Fibroblast of lung (primary cell): ENCODE measurements at places on chromosomes 1 and 21.

DNA sequence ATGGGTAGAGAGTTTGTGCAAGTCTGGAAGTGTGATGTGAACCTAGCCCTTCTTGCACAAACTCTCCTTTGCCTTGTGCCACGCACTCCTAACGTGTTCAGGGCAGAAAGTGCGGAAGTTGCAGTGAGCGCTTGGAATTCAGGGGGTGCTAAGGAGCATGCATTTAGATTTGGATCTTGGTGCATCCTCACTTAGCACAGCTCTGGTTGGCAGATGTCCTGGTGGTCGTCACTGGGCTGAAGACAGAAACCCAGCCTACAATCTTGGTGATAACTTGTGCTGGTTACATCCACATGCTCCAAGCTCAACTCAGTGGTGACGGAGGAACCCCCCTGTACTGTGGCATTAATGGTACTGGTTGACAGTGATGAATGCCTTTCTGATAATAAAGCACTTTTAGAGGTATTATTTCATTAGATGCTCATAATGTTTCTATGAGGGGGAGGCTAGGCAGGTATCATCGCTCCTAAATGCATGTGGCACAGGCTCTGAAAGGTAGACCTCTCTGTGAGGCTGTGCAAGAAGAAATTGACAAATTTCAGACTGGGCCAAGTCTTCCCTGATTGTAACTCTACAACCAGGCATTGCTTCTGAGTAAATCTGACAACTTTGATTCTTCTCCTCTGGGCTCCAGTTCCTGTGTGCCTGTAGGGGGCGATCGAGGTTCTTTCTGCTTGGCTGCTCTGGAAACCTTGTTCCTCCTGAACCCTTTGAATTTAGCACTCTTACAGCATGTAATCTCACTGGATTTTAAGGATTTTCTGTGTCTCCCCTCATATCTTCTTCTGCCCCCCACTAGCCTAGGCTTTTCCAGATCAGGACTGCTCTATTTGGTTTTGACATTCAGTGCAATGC lies 40.6 kb downstream of the MAPKAPK2 start:
- DNase-seq, result peak; percentile 60

GRCh38 chr1:55320891-55321290 lies 105.7 kb upstream of the USP24 start:
- no peak for DNase-seq

DNA sequence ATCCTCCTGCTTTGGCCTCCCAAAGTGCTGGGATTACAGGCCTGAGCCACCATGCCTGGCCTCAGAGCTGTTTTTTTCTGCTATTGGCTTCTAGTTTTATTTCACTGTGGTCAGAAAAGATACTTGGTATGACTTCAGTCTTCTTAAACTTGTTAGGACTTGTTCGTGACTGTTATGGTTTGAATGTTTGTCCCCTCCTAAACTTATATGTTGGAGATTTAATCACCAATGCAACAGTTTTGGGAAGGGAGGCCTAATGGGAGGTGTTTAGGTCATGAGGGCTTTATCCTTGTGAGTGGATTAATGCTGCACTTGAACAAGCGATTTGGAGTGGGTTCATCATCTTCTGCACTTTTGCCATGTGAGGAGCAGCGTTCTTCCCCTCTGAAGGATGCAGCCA lies 24.5 kb upstream of the SOD1 start:
- no peak for DNase-seq

DNA sequence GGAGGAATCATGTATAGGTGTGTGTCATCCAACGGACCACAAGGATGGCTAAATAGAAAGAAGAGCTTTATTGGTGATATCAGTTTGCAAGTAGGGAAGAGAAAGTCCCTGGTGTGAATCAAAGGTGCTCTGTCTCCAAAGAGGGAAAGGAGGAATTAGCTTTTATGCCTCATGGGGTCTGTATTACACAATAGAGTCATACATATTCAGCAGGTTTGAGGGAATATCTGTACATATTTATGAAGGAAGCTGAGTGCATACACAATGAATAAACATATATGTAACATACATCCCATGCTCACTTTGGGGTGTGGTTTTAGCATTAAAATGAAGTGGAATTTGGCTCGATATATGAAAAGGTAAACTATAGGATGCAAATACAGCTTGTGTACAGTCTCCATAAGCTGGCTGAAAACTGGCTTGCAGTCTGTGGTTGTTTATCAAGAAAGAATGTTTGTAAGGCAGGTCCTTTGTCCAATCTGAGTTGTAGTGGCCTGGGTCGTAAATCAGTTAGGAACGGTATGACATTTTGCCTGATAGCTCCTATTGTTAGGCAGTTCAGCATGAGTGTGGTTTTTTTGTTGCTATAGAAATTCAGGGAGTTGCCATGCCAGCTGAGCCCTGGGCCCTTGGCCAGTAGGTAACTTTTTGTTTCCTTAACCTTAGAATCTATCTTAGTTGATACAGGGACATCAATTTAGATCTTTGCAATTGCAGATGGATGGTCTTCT lies 198.0 kb upstream of the ZP4 start:
- DNase-seq, result no peak

DNA sequence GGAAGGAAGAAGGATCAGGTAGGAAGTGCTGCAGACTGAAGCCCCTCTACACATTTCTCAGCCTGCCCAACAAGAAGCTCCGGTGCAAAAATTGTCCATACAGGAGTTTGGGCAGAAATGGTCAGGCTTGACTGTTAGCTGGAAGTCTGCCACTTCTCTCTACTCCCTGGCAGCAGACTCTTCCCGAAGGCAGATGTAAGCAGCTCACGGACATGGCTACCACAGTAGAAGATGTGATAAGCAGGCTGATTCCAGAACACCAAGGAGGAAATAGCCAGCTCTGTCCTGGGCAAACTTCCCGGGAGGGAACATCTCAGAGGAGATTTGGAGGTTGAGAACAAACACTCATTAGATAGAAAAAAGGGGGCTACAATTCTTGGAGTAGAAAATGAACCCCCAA lies 52.6 kb downstream of the TRABD2B start:
- DNase-seq, result no peak

- no peak for DNase-seq
Measured at GRCh38 chr1:107829036-107829770, 135.8 kb downstream of the VAV3 start.

DNA sequence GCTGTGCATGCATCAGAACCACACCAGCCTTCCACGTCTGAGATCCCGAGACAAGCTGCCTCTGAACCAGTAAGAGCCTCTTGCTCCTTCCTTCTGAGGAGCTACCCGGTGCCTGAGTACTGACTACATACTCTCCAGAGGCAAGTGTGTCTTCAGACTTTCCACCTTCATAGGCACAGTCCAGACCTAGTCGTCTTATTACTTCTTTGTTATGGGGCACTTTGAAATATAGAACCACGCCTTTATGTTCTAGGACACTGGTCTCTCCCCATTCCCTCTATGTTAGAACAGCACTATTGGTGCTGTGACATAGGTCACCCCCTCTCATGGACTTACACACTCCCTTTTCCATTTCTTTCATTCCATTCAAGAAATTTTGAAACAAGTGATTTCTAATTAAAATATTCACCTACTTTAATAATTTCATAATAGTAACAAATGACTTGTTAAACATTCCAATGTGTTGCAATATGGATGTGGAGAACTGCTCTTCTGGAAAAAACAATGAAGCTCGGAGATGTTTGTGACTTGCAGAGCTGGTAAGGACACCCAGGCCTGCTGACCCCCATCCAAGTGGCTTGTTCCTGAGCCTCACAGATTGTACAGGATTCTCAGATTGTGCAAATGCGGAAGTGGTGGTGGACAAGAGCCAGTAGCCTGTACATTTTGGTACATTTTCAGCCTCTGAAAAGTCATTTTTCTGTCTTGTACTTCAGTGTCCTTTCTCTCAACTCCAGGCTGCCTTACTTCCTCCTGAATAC lies 76.1 kb upstream of the SIPA1L2 start:
- DNase-seq, result peak; percentile 57

DNA sequence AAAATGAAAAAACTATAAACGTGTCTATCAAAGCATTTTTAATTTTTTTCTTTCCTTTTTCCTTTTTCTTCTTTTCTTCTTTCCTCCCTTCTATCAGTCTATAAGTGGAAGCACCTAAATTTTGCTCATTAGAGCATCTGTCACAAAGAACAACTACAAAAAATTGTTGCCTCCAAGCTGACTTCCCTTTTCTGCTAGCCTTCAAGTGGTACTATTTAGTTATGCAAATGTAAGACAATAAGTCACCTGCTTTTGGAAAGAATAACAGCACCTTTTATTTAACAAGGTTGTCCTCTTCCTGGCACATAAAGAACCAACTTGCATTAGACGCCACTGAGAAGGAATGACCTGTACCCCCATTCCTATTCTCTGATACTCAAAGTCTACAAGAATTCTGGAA lies 45.0 kb upstream of the C1orf53 start:
- DNase-seq, result no peak

DNA sequence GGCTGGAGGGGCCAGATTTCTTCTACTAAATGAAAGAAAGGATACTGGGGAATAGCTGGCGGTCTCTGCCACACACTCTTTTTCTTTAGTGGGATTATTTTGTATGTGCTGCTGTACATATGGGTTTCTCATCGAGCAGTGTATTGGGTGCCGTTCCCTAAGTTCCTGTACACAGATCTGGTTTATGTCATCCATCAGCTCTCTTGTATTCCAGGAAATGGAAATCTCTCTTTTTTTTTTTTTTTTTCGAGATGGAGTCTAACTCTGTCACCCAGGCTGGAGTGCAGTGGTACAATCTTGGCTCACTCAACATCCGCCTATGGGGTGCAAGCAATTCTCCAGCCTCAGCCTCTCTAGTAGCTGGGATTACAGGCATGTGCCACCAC lies 27.0 kb upstream of the NID1 start:
- no peak for DNase-seq

GRCh38 chr1:37471345-37472231 lies 2.8 kb upstream of the ZC3H12A start:
- DNase-seq, result peak; percentile 95

- peak; percentile 30 for DNase-seq
Measured at GRCh38 chr1:225926551-225927113, 2.6 kb upstream of the PYCR2 start.

GRCh38 chr21:42781150-42781970 lies 98.0 kb downstream of the WDR4 start:
- DNase-seq, result no peak

DNA sequence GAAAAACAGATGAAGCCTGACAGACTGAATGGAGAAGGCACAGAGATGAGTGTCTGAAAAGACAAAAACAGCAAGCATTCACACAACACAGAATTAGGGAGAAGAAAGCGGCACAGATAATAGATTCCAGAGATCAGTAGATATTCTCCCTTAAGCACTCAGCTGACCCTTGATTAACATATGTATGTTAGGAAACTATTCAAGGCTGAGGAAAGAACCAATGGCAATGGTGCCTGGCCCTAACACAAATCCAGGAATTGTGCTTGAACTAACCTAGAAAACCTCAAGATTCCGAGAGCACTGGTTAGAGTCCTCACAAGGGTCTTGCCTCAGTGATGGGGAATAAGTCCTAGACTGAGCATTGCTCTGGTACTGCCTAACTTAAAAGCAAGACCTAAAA lies 30.9 kb downstream of the KCNT2 start:
- DNase-seq, result no peak

GRCh38 chr1:54121482-54122134 lies 31.2 kb downstream of the CDCP2 start:
- DNase-seq, result peak; percentile 90

GRCh38 chr1:182235952-182236650 lies 155.5 kb downstream of the GLUL start:
- peak; percentile 45 for DNase-seq

- DNase-seq, result no peak
Measured at GRCh38 chr1:200628223-200628881, 7.8 kb upstream of the KIF14 start.

DNA sequence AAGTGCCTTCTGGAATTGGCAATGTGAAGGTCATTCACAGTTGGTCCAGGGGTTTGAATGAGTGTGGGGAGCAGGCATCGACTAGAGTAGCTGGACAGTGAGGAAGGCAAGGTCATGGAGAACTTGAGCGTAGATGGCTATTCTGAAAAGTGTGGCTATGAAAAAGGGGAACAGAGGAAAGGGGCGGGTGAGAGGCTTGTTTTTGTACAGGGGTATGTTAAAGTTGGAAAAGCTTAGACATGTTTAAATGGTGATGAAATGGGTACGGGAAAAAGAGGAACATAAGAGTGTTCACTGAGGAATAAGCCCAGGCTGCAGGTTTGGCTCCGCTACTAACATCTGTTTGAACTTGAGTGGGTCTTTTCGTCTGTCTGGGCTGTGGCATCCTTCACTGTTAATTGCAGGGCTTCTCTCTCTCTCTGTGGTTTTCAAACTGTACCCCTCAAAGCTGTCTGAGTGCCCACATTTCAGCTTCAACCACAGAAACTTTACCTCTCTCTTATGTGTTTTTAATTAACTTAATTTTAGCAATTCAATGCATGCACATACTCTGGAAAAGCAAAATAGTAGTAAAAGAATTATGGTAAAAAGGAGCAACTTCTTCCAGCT lies 70.8 kb upstream of the COA6 start:
- no peak for DNase-seq

GRCh38 chr1:156663178-156663577 lies 14.0 kb downstream of the NES start:
- DNase-seq, result peak; percentile 76

DNA sequence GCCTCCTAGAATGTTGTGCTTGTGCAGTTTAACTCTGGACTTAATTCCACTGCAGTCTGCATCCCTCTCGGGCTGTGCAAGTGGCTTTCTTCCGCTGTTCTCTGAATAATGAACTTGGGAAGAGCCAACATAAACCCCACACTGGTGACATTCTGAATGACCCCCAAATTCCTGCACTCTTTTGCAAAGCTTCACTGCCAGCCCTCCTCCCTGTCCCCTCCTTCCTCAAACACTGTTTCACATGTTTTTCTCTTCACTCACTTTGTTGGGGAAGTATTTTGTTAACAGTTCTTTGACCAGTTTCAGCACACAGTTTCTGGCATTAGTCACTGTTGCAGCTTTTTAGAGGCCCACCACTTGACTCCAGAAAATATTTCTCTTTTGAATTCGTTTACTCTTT lies 39.7 kb downstream of the GNG12 start:
- DNase-seq, result no peak

DNA sequence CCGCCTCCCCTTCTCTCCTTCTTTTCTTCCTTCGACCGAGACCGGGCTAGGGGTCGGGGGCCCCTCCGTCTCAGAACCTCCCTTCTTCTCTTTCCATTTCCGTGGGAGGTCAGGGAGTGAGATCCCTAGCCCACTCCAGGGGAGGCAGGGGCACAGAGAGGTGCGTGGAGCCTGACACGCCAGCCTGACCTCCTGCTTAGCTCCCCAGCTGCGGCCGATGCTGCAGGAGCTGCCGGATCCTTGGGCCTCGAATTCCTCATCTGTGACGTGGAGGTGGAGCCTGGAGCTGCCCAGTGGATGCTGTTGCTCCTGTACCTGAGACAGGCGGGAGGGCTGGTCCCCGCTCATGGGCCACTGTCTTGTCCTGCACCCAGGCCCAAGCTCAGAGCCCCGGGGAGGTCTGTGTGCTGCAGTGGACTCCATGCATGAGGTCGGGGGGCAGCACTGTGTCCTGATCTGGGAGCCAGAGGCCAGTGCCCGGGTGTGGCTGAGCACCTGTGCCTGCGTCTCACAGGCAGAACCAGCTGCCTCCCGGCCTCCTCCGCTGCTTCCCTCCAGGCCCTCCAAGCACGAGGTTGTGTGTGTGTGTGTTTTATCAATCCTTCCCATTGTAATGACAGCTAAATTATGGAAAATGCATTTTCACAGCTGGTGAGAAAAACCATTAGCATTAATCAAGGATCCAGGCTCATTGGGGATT lies 55.3 kb upstream of the TTC34 start:
- no peak for DNase-seq
